HFF-Myc (cell line): ENCODE measurements at places on chromosomes 6 and 20.

- no peak for DNase-seq
Measured at GRCh38 chr6:133206942-133207341, 34.2 kb upstream of the EYA4 start.

DNA sequence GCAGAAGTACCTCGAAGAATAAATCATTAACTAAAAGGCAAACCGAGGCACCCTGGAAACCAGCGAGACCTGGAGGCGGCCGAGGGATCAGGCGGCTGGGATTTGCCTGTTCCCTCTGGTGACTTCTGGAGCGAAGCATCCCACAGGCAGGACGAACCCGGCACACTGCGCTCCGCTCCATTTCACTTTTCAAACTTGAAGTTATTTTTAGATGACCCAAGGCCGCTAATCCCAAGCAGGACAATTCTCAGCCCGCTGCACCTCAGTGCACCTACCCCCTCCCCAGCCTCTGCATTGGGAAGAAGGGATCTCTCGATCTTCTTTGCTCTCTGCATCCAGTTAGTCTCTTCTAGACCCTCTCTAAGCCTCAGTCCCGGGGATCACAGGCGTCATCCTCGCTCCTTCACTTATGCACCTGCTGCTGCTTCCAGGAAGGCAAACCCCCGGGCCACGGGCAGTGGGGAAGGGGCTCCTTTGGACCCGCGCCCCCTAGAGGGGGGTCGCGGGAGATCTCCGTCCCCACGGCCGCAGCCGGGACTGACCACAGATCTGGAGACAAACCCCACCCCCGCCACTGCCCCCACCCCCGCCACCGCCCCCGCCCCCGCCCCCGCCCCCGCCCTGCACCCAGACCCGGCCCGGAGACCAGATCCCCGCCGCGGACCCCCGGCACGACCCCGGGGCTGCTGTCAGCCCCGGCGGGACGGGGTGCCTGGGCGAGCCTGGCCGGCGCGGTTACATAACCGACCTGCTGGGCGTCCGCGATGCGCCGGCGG is 636 bp downstream of the RCAN2 start:
- DNase-seq, result no peak

DNA sequence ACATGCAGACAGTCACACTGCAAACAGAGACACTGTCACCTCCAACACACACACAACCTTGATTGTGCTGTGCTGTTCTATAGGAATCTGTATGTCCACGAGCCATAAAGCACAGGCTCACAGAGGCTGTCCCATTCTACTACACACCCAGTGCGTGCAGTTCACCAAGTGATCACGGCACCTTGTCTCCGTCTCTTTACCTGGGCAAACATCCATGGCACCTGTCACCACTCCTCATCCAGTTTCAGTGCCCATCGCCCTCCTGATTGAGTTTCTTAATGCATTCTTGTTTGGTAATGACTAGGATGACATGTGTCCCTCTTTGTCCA is 65.8 kb upstream of the STMND1 start:
- no peak for DNase-seq

DNA sequence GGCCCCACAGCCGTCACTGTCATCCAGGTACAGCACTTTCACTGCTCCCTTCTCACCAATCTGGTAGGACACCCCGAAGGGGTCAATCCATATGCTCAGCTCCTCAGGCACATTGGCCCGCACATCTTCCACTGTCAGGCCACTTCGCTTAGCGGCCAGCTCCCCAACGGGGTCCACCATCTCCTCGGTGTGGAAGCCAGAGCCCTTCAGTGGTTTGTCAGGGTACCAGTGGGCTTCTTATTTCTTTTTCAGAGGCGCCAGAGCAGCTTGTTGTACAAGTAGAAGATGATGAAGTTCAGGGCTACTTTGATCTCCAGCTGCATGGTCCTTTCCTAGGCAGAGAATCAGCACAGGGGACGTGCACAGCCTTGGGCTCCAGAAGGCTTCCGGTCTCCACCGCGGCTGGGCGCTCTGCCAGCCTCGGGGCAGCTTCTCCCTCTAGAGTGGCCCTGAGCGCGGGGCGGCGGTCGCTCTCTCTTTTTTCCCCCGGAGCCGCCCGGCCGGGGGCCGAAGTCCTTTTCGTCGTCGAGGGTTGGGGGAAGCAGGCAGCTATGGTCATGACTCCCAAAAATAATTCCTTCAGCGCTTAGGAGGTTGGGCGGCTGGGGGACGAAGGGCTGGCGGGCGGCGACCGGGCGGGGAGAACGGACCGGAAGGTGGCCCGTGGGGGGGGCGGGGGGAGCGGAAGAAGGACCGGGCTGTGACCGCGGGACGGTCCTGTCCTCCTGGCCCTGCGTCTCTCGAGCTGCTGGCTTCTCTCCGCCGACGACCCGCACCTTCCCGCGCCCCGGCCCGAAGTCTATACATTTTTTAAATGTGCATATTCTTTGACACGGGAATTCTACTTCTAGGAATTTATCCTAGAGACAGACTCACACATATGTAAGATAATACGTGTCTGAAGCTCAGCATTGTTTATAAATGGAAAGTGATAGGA is 6.5 kb upstream of the ZSCAN9 start:
- no peak for DNase-seq

- no peak for DNase-seq
Measured at GRCh38 chr6:136989571-136990241, 55.1 kb downstream of the IL20RA start.

GRCh38 chr20:46741924-46742668 is 32.6 kb downstream of the SLC2A10 start:
- DNase-seq, result no peak

DNA sequence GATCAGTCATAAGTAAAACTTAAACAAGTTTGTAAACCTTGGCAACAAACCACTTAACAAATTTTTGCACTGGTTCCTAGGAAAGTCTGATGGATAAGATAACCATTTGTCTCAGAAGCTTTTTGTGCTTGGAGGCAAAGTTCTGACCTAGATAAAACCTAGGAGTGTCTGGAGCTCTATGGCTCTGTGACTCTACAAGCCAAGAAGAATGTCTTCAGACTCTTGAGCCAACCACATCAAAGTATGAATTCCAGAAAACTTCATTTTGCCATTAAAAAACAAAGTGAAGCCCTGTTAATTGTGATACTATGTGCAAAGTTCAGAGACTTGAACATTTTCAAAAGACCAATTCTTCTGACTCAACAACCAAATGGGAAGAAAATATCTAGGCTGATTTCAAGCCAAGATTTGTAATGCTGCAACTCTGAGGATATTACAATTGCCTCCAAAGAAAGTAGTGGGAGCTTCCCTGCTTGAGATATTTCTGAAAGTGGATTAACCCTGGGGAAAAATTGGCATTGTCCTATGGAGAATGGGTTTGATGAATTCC is 158.1 kb upstream of the FOXQ1 start:
- DNase-seq, result no peak

DNA sequence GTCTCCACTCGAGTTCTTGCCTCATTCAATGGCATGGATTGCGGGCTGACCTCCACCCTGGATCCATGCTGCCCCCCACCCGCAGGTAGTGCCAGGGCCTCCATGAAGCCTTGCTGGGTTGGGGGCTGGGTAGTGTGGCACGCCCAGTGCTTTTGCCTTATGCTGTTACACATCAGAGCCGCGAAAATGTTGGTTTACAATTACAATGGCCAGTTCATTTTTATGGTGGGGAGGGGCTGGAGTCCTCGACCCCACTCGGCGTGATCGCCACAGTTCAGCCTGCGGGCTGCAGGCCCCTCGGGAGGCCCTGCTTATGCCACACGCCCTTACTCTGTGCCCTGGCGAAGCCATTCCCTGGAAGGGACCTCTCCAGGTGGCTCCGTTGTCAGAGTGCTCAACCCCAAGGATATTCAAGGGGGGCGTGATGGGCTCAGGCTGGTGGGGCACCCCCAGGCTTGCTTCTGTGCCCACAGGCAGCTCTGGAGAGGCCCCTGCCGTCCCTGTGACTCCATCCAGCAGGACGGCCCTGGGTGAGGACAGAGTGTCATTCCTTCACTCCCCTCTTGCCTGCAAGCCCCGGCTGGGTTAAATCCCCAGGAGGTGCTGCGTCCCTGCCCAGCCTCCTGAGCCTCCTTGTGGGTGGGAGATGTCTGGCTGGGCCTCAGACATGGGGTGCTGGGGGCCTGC is 14.8 kb downstream of the ITPA start:
- DNase-seq, result no peak

GRCh38 chr20:53748821-53749421 is 155.3 kb upstream of the ZNF217 start:
- no peak for DNase-seq

DNA sequence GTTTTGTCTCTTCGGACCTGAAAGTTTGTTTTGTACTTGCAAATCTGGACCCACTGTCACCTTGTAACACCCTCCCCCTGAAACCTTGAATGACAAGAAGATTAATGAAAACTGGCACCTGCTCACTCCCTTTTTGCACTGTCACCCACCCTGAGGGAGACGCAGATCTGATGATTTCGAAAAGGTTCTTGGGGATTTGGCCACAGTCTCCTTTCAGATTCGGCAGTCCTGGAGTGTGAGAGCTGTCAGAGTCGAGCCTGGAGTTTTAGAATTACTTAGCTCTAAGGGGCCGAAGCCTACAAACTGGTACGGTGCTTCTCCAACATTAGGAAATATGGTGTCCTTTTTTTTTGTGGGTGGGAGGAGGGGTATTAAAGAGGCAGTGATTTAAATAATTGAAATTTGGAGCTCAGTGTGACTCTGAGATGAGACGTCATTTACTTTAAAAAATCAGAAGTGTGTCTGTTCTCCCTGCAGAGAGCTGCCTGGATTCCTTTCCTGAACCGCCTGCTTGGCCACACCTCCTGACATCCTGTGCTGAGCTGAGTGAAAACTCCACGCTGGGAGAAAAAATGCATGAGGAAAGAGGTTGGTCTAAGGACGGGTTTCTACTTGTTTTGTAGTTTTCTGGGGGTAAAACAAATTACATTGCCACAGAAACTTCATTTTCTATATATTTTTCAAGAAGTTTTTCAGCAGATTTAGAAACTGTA is 447.0 kb upstream of the CDH4 start:
- no peak for DNase-seq

DNA sequence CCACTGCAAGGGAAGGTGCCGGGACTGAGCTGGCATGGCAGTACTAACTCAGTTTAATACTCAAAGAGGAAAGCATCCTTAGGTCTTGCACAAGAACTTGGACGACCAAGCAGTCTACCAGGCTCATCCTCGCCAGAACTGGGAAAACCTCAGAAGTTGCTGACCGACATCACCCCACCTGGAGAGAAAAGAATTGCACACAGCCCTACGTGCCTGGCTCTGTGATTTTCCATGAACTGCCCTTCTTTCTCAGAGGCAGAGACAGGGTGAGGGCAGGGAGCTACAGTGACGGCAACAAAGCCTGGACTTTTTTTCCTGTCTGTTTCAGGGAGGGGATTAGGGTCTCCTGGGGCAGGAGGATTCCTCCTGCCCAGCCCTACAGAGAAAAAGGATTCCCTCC is 8.0 kb downstream of the JAG1 start:
- no peak for DNase-seq

- peak; percentile 69 for DNase-seq
Measured at GRCh38 chr6:54291146-54291545, 17.1 kb upstream of the TINAG start.

DNA sequence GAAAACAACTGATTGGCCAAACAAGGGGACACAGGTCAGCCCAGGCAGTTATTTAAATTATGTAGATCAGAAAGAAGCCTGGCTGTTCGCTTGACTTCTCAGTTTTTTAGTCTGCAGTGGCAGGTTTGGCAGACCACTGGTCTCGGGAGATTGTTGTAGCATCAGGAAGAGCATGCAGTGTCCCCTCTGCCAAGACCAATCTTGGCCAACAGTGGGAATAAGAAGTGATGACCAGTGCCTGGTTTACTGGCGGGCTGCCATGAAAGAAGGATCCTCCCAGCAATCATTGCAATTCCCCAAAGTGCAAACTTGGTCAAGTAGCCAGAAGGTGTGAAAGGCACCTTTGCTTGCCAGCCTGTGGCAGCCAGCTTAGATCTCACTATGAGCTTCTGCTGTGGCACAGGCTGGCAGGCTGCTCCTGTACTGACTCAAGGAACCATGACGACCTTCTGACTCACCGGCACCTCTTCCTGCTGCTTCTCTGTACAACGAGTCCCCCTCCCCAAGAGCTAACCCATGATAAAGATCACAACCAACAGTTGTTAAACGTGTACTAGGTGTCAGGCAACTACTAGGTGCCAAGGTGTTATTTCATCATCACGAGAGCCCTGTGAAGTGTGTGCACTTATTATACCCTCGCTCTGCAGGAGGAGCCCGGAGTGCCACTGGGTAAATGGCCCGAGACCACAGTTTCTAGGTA is 76.8 kb upstream of the DUSP22 start:
- no peak for DNase-seq

GRCh38 chr6:168031411-168031971 is 34.0 kb downstream of the KIF25 start:
- peak; percentile 73 for DNase-seq

GRCh38 chr6:138119976-138120375 is 12.8 kb upstream of the PERP start:
- DNase-seq, result no peak

- DNase-seq, result no peak
Measured at GRCh38 chr20:8394308-8394945, 262.4 kb downstream of the PLCB1 start.

DNA sequence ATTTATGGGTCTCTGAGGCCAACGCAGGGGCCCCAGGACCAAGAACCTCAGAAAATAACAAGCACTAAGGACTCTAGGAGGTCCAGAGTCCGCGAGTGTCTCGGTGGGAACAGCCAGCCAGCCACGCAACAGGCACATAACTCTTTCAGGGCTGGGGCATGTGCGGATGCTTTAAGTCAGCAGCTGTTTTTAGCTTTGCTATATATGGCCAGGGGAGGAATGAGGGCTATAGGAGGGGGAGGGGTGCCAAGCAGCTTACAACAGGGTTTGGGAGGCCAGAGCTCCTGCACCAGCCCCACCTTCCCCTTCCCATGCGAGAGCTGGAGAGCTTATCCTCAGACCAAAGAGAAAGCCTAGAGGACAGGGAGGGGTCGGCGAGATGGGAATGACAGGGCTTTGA is 6.2 kb downstream of the JPH2 start:
- no peak for DNase-seq

DNA sequence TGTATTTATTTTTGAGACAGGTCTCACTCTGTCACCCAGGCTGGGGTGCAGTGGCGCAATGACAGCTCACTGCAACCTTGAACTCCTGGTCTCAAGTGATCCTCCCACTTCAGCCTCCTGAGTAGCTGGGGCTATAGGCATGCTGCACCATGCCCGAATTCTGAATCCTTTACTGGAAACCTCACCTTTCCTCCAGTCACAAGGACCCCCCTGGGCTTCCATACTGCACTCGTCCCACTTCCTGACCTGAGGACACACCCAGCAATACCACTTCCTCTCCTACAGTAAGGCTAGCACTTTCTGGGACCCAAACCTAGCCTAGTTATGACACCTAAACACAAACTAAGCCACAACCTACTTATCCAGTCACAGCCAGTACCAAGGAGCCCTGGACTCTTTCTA is 68.2 kb downstream of the FAM217A start:
- DNase-seq, result no peak

- no peak for DNase-seq
Measured at GRCh38 chr6:41850861-41851260, 44.3 kb downstream of the USP49 start.

DNA sequence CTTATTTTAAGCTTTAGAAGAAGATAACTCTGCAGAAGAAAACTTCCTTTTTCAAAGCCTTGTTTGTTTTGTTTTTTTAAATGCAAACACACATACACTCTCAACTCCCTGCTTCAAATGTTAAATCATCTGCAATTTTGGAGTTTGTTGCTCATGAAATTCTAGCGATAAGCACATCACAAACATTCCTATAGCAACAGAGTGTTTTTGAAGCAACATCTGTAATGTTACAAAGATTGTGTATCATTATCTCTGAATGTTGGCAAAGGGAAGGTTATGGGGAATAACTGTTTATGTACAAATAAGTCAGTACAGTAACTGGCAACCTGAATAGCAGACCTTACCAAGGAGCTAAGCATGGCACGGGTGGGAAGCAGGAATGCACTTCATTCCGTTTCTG is 84.8 kb upstream of the MRPS10 start:
- no peak for DNase-seq
